ENCODE measurements at places on chromosomes 1 and 21.

DNA sequence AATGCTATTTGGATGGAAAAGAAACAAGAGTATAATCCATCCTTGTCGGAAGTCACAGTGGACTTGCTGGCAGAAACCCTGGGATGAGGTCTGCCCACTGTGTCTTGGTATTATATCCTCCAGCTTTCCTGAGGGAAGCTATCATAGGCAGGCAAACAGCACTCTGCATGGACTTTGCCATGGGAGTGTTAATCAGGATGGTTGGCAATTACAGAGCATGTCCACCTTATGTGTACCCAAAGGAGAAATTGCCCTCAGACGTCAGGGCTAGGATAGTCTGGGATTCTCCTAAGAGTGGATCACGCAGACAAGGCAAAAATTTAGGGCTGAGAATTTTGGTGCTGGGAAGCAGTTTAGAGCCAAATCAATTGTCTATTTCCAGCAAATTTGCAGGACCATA is 184.9 kb upstream of the ESRRG start:
- DNase-seq = no peak

- DNase-seq = no peak
Measured at GRCh38 chr1:87141556-87141955, 187.1 kb upstream of the LMO4 start.

- no peak for DNase-seq
Measured at GRCh38 chr1:155184835-155185782, 11.5 kb downstream of the TRIM46 start.

GRCh38 chr21:42746240-42746592 is 92.8 kb downstream of the PDE9A start:
- DNase-seq = no peak

GRCh38 chr1:13735168-13735930 is 35.4 kb downstream of the PRDM2 start:
- no peak for DNase-seq

DNA sequence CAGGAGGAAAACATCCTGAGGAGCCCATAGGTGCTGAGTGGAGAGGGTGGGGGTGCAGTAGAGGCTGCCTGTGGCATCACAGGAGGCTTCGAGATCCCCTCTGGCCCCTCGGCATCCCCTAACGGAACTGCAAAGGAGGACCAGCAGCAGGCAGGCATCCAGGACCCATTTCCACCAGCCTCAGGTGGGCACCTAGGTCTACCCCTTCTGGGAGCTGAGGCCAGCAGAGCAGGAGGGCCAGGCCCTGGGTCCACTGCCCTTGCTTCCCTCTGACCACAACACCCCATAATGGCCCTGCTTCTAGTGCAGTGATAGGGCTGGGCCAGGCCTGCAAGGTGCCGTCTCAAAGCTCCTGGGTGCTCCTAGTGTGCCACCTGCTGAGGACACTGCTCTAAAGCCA is 723.0 kb downstream of the PTPRU start:
- no peak for DNase-seq

DNA sequence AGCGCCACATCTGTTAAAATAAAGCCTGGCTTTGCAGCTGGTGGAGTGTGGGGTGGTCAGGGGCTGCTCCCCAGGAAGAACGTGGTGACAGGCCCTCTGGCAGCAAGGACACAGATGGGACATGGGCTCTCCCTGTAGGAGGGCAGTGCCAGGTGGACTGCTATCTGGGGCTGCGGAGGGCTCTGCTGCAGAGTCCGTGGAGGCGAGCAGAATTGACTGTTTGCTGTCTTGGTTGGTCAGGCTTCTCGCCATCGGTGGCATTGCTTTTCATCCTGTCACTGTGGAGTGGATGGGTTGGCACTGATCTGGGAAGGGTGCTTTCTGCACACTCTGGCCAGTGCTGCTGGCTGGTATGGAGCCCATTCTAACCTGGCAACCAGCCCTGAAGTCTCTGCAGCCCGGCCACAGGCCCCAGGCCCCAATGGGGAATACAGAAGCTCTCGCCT is 103.0 kb downstream of the LAMC2 start:
- DNase-seq = no peak

DNA sequence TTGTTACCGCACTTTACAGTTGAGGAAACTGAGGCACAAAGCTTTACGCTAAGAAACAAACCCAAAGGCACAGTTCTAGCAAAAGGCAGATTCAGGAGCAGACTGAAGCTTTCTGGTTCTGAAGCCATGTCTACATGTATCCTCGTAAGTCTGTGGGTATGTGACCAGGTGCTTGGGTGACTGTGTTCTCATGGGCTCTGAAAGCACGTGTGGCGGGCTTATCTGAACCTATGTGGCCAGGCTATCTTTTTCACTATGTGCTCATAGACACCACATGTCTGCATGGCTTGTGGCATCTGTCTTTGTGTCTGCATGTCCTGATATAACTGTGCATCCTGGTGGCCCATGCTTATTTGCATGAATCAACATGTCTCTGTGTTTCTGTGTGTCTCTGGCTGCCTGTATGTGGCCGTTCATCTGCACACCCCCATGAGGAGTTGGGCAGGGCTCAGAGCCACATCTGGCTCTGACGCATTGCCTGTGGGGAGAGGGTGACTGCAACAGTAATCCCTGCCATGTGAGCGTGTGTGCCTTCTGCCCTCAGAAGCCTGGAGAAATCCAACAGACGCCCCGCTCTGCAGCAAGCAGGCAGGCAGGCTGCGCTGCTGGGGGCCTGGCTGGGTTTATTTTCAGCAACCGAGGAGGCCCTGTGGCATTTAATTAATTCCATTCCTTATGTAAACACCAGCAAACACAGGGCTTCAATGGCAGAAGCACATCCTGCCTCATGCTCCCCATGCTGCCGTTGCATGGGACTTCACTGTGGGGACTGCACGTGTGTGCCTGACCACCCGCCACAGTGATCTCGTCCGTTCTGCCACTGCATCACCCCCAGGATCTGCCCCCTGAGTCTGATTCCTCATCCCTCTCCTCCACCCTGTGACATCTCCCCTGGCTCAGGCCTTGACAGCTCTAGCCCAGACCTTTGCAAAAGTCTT is 115.4 kb downstream of the TRABD2B start:
- no peak for DNase-seq

DNA sequence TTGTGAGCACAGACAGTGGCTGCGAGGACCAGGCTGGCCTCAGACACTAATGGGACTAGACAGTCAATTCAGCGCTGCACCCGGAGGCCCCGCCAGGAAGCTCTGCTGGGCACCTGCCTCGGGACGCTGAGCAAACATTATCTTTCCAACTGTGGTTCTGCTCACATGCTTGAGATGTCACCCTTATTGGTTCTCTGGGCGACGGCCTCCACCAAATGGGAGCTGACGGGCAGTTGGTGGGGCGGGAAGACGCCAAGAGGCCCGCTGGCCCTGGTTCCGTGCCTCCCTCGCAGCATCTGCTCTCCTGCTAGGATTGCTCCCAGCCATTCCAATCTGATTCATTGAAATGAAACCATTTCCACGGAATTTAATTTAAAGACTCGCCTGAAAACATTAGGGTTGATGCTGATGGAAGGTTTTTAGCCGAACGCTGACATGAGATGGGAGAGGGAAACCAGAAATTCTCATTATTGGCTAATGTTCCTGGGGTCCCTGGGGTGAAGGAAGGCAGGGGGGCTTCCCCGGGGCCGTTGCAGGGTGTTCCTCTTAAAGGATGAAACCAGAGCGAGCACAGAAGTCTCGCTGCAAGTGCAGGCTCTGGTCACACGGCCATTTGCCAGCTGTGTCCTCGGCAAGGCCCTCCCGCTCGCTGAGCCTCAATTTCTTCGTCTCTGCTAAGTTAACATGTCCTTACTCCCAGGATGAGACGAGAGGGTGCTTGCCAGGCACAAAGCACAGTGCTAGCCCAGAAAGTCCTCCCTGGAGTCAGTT is 512.2 kb downstream of the NPHP4 start:
- no peak for DNase-seq

DNA sequence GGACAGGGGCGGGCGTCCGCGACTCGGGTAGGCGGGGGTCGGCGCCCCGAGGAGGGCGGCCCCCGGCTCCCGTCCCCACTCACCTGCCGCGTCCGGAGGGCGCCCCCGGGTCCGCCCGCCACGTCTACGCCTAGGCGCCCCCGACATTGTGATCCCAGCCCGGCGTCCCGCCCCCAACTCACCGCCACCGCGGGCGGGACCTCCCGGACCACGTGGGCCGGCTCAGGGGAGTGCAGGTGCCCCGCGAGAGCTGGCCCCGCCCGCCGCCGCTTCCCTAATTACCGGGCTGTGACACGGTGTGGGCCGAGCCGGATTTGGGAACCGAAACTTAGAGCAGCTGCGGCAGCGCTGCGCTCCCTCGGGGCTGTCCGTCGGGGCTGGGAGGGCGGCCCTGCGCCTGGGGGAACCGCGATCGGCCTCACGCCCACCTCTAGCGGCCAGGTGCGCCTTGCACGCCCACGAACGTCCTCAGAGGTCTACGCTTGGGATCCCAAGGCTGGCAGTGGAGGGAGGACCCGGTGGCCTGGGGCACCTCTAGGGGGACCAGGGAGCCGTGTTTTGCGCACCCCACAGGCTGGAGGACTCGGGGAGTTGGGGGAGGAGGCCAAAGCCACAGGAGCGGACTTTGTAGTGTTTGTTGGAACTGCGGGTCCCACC is 521 bp upstream of the NADK start:
- DNase-seq = peak; percentile 49

DNA sequence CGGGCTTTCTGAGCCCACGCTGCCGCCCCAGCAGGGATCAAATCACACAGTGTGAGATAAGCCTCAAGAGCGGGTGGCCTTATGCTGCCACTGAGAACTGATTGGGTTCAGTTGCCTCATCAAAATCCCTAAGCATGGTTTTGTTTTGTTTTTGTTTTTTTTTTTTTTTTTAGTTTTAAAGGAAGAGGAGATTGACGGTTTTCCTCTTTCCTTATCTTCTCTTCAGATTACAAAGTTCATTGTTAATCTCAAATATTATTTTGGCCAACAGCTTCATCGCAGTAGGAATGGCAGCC is 651 bp downstream of the COA6 start:
- DNase-seq = no peak

- no peak for DNase-seq
Measured at GRCh38 chr1:246790833-246791232, 66.6 kb downstream of the SCCPDH start.

- DNase-seq = peak; percentile 30
Measured at GRCh38 chr21:17466166-17466565, 46.7 kb upstream of the CXADR start.

DNA sequence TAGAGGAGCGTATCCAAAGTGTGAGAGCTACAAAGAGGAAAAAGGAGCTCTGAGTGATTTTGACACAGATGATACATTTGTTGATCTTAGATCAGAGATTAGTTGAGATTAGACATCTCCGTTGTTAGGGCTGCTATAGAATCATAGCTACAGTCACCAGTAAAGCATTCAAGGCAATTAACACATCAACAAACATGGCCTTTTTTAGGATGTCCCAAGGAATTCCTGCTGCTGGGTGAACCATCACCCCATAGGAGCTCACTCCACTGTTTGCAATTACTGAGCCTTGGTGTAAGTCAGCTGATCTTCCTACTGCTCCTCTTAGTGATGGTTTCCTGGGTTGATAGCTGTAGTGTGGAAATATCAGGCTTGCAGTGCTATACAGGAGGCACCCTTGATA is 6.7 kb upstream of the RSRP1 start:
- peak; percentile 58 for DNase-seq

DNA sequence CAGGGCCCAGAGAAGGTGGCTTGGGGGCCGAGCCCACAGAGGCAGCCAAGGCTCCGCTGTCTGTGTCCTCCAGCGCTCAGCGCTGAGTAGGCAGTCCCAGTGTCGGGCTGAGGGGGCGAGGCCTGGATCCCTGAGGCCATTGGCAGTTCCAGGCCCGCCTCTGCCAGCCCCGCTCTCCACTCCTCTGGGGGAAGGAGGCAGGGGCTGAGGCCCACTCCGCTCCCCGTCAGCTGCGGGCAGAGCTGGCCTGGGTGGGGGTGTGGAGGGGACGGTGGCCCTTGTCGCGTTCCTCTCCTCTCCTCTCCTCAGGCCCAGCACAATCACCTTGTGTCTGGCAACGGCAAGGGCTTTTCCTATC is 132.8 kb downstream of the CASZ1 start:
- no peak for DNase-seq

DNA sequence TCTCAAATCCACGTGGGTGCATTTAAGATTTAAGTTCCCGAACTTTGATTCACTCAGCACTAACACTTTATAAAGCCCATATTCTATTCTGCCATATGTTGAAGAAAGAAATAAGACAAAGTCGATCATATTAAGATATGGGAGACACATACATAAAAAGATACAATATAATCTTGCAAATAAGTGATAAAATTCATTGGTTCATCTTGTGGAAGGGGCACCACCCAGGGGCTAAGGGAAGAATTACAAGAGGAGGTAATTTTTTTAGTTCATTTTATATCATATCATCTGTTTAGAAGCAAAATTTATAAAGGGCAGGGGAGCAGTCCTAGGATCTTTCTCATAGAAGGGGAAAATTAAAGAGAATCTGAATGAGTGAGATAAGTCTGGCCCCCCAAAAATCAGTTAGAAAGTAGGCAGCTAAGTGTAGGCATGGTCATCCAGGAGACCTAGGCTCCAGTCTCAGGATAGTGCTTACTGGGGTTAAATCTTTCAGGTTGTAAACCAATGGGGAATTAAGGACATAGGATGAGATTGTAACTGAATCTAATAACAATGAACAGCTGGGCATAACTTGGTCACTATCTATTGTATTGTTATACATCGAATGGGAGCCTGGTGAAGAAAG is 124.2 kb upstream of the L1TD1 start:
- DNase-seq = peak; percentile 38

- no peak for DNase-seq
Measured at GRCh38 chr1:27448982-27449381, 41.0 kb downstream of the WASF2 start.

DNA sequence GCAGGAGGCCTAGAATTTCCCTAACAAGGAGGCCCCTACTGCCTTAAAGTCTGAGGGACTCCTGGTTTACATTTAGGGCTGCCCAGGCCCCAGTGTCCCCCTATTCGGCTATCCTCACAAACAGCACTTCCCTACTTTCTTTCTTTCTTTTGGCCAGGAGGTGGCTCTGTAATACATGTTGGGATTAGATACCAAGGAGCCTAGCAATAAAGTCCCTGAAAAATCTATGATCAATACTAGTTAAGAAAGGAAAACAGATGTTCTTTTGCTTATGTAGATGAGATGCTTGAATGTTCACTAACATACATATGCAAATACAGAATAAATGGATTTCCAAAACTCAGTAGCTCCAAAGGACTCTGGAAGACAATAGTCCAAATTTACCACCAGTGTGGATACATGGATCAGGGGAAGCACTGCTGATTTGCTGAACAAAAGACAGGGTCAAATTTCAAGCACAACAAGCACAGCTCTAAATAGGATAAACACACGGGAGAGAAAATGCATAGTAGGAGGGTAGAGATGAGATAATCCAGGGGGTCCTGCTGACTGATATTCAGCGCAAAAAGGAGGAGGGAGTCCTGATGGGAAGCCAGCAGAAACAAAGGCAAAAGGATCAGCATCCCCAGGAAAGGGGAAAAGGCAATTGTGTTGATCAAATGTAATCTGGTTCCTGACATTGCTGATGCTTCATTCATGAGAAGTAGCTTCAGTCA is 240.0 kb downstream of the NUF2 start:
- DNase-seq = peak; percentile 40

- DNase-seq = no peak
Measured at GRCh38 chr21:38671773-38672172, 134.0 kb upstream of the ETS2 start.

GRCh38 chr1:174160603-174161002 is 1.3 kb downstream of the RABGAP1L start:
- DNase-seq = no peak
